ENCODE measurements at places on chromosomes 7 and 10.

DNA sequence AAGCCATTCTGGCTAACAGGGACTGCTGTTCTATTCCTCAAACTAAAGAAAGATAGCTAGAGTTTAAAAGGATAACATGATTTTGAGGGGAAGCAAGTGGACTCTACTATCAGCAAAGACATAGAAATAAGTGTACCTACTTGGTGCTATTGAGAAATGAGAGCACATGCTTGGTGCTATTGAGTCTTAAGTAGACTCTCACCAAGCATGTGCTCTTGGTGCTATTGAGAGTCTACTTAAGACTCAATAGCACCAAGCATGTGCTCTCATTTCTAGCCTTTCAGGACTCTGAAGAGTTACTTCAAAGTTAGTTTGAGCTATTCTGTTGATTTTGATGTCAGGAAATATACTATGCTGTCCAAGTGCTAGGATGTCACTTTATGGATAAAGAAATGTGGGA lies 733.0 kb upstream of the ZWINT start:
- DNase-seq, result no peak

- DNase-seq, result no peak
Measured at GRCh38 chr10:124701435-124701834, 42.7 kb downstream of the FAM53B start.

GRCh38 chr7:82595176-82595575 lies 151.6 kb upstream of the CACNA2D1 start:
- no peak for DNase-seq

DNA sequence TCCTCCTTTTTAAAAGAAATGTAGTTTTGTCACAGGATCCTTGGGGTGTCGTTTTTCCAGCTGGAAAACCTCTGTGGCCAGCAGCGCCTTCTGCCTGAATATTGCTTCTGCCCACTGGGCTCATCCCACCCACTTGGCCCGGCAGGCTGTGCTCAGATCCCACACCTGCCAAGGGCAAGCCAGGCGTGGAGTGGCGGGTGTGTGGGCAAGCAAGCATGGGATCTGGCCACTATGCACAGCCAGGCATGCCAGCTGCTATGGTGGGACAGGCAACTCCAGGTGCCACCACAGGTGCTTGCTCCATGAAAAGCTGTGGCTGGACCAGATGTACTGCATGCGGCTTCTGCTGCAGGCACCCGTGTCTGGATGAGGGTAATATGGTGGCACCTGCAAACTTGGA lies 31.2 kb upstream of the INPP5F start:
- no peak for DNase-seq

DNA sequence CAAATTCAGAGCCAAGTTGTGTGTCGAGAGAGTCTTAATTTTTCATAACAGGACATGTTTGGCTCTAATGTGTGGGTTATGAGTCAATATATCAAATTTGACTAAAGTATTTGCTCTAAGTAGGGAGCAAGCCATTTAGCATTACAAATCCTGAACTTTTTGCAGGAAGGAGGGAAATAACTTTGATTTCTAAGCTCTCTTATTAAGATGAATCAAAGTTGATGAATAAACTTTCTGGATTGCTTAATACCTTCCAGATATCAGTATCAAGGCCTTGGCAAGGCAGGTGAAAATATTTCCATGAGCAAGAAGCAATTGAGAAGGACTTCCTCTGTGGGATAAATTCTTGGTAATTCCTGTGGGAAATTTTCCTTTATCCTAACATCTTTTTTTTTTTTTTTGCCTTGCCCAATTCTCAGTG lies 258.8 kb downstream of the AHR start:
- DNase-seq, result no peak

DNA sequence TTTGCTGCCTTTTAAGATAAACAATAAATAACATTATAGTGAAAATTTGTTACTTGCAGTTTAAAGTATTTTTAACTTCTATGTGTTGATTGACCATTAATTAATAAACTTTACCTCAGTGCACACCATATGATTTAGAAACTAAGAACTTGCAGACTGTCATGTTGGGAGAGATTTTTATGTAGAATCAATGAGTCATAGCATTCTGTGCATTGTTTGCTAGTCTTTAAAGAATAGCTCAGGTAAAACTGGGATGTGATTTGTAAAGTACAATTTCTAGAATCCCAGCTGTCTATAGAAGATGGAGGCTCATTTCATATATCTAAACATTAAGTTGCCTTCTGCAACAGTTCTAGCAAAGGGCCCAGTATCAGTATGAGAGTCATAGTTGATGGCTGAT lies 199.6 kb upstream of the SEMA3A start:
- DNase-seq, result no peak

DNA sequence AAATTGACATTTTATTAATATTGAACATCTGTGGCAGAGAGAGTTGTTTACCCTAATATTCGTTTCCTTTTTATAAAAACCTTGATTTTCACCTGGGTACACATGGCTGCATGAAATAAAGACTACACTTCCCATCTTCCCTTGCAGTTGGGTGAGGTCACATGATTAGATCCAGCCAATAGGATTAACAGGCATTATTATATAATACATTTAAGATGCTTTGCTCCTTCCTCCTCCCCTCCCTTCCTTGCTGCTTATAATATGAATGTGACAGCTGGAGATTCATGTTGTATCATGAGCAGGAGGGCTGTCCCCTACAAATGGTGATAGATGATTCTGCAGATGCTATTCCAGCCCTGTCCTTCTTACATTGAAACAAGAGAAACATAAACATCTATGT lies 146.6 kb downstream of the SH2D4B start:
- DNase-seq, result no peak

GRCh38 chr10:89238956-89239644 lies 12.5 kb downstream of the LIPA start:
- DNase-seq, result no peak

DNA sequence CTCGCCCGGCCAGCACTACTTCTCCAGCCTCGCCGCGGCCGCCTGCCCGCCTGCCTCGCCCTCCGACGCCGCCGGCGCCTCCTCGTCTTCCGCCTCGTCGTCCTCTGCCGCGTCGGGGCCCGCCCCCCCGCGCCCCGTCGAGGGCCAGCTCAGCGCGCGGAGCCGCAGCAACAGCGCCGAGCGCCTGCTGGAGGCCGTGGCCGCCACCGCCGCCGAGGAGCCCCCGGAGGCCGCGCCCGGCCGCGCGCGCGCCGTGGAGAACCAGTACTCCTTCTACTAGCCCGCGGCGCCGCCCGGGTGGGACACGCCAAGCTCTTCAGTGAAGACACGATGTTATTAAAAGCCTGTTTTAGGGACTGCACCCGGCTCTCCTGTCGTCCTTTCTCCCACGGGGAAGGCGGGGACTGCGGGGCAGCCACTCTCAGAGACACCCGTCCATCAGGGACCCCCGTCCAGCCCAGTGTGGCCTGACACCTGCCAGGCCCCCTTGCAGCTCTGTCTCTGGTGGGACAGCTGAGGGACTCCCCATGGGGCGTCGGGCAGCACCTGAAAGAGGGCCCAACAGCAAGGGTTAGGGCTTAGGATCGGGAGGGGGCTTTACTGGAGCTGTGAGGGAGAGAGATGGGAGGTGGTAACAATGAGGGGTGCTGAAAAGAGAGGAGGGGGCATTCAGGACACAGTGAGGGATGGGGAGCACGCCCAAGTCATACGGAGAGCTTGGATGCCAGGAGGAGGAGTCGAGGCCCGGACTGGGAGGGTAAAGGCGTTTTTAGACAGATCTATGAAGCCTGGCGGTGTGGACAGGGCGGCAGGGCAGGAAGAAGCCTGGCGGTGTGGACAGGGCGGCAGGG lies 34.7 kb downstream of the SPDYE6 start:
- DNase-seq, result no peak

GRCh38 chr10:91415816-91416215 lies 5.7 kb downstream of the HECTD2 start:
- no peak for DNase-seq

DNA sequence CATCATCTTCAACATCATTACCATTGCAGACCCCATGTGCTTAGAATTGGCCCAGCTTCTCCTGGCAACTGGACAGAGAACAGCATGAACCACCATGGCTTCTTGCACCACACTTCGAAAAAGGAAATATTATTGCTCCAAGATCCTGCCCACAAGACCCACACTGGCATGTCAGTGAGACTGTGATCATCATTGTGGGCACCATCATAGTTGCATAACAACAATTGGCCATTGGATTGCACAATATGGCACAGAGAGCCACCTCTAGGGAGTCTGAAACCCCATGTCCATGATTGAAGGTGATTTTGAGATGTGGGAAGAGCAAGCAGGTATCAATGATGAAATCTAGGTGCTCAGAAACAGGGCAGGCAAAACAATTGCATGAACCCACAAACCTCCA lies 918.9 kb downstream of the GRID1 start:
- no peak for DNase-seq

Data from left renal pelvis (tissue), 4 donors.